Astrocyte of the hippocampus (primary cell): ENCODE measurements at places on chromosomes 5 and 9.

GRCh38 chr9:137446851-137447471 is 5.8 kb upstream of the ENTPD8 start:
- DNase-seq: no peak

GRCh38 chr5:65434122-65434521 is 47.6 kb downstream of the ADAMTS6 start:
- no peak for DNase-seq

GRCh38 chr9:68702493-68702892 is 2.5 kb upstream of the PIP5K1B start:
- no peak for DNase-seq

GRCh38 chr5:119287547-119288111 is 68.2 kb upstream of the TNFAIP8 start:
- peak; percentile 61 for DNase-seq

DNA sequence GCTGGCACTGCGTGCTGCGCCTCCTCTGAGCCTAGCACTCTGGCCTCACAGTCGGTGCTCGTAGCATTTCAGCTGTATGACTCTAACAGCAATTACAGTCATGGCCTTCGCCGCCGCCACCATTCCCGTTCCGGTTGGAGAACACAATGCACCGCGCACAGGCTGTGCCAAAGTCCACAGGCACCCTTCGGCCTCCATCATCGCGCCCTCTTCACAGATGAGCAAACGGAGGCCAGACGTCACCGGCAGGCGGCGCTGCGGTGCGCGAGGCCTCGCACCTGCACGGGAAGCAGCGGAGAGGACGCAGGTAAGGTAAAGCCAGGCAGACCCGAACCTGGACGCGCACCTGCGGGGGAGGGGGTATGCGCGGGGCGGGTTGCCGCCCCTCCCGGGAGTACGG is 128.9 kb downstream of the BARX1 start:
- DNase-seq: no peak

- no peak for DNase-seq
Measured at GRCh38 chr9:134992755-134993124, 75.0 kb upstream of the FCN1 start.

GRCh38 chr5:92927291-92927778 is 653.7 kb downstream of the NR2F1-AS1 start:
- DNase-seq: peak; percentile 22

- DNase-seq: peak; percentile 60
Measured at GRCh38 chr5:133048993-133049725, 2.7 kb upstream of the HSPA4 start.

DNA sequence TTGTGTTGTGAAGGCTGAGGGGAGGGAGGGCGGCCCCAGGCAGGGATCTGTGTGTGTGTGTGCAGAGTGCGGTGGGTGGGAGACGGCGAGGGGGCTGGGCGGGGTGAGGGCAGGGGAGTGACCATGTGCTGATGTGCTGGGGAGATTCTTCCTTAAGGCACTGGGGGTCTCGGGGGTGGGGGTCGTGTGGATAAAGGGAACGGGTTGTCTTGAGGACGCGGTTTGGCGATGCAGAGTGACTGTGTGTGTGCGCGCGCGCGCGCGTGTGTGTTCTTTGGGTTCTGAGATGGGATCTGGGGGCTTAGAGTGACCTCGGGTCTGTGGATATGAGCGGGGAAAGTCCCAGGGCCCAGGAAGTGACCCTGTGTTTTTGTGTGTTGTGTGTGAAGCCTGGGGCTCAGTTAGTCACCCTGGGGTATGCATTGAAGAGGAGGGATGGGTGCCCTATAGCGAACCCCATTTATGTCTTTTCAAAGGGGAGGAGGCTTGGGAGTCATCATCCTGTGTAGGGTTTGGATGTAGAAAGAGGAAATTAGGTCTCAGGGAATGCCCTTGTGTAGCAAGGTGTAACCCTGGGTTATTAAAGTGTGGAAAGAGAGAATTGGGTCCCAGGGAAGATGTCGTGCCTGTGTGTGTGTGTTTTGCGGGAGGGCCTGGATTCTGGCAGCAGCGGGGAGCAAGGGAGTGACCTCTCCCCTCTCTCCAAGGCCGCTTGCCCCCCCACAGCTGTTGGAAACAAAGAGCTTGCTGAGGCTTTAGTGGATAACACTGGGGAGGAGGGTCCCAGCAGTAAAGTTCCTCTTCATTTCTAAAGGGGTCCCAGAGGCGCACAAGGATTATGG is 1.4 kb downstream of the TMEFF1 start:
- DNase-seq: no peak

- peak; percentile 71 for DNase-seq
Measured at GRCh38 chr5:176466245-176466871, 18.2 kb downstream of the FAF2 start.

DNA sequence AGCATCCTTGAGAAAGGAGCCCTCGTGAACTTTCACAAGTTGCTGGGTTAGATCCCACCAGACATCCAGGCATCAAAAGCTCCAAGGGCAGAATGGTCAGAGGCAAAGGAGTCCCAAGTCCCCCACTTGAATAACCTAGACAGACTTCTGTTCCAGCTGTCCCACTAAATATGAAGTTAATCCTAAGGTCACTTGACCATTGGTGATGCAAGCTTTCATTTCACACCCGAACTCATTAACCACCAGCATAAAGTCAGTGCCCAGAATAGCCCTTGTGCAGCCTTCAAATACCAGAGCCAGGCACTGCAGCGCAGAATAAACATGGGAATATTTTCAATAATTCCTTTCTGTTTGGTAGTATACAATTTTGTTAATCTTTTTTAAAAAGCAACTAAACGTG is 28.9 kb downstream of the OXCT1 start:
- DNase-seq: no peak

GRCh38 chr9:6757132-6757455 is 679 bp upstream of the KDM4C start:
- DNase-seq: no peak

- no peak for DNase-seq
Measured at GRCh38 chr9:109619310-109619709, 121.2 kb upstream of the PTPN3 start.
